ENCODE measurements at places on chromosomes 2 and 18.

- peak; percentile 44 for DNase-seq
These were observed 908.3 kb upstream of the TMEFF2 start for GRCh38 chr2:193103064-193103463.

DNA sequence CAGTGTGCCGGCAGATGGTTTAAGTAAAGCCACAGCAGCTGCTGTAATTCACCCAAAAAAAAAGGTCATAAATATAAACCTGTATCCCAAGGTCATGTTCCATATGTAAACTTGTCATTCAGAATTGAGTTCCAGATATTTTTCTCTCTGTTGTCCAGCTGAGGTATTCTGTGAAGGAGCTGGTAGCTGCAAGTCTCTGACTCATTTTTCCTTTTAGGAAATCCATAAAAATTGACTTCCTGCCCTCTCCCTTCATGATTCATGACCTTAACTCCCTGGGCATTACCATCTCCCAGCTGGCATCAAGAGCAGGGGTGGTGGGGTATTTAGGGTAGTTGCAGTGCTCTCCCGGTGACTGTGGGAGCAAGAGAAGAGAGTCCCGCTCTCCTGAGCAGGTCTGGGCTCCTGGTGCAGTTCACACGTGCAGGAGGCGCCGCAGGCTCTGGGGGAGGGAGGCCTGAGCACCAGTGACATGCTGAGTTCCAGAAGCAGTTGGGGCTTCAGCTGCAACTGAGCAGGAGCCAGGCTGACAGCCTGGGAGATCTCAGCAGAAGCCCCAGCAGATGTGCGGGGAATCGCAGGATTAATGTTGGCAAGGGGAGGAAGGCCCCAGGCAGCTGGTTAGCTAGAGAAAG is 192.6 kb downstream of the MGAT5 start:
- no peak for DNase-seq

DNA sequence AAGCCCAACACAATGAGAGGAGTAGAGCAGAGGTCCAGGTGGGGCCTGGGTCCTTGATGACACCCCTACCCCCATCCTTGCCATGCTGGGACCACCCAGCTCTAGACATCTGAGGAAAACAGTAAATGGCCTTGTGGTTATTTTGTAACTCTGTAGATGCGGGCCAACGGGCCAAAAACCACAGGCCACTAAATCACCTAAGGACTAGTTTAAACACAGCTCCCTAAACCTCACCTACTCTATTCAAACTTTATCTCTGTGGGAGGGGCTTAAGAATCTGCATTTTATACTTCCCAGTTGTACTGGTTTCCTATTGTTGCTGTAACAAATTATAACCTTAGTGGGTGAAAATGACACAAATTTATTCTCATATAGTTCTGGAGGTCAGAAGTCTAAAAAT is 19.0 kb upstream of the SERTAD2 start:
- no peak for DNase-seq

DNA sequence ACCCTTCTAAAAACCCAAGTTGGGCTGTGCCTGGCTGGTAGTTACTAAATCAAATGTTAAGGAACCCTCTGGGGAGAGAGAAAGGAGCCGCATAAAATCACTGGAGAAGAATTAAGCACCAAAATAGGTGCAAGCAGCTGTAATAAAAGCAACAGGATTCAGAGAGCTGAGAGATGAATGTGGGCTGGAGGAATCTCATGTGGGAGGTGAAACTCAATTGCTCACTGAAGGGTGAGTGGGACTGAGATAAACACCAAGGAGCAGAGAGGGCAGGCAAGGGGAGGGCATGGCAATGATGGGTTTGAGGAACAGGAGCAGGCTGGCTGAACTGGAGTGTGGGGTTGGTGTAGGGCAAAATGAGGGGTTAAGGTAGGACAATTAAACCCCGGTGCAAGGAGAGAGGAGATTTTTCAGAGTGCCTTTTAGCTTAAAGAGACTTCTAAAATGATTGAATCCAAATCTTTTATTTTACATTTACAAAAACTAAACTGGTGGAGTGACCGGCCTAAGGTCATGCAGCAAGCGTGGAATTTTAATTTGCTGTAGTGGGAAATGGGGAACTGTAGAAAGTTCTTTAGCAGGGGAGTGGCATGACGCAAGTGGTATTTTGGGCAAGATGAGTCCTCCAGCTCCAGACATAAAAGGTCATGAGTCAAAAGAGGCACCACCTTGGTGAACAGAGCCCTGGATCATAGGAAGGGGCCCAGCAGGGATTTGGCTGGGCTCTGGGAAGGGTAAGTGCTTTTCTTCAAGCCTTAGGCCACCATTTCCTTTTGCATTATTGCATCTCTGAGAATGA is 10.5 kb downstream of the PLB1 start:
- peak; percentile 72 for DNase-seq

- DNase-seq = no peak
These were observed 222.8 kb downstream of the NAPG start for GRCh38 chr18:10748641-10749040.

- DNase-seq = peak; percentile 24
These were observed 1.4 kb downstream of the RAB11FIP5 start for GRCh38 chr2:73111073-73112025.

DNA sequence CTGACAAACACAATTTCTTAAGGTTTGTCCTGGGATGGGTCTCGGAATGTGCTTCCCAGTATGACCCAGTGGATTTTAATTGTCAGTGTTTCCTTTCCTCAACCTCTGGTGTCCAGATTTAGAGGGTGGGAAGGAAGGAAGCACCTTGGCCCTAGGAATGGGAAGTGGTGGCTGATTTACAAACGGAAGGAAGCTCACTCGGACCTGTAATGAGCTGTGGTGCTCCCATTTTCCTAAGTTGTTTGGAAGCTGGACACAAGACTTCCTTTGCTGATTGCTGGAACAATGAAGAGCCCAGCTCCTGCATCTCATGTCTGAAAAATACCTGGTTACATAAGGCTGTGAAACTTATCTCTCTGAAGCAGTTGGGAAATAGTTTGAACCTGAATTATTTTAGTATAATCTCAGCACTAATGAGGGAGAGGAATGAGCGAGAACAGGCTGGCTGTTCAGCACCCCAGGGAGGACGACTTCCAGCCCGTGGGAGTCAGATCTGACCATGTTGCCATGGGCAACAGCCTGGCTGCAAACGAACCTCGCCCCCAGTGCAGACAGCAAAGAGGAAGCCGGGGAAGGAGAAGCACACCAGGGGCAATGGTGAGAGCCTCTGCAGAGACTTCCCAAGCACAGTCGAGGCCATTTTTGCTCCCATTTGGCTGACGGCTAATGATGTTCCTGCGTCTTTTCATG is 74.4 kb upstream of the ASB18 start:
- peak; percentile 48 for DNase-seq

DNA sequence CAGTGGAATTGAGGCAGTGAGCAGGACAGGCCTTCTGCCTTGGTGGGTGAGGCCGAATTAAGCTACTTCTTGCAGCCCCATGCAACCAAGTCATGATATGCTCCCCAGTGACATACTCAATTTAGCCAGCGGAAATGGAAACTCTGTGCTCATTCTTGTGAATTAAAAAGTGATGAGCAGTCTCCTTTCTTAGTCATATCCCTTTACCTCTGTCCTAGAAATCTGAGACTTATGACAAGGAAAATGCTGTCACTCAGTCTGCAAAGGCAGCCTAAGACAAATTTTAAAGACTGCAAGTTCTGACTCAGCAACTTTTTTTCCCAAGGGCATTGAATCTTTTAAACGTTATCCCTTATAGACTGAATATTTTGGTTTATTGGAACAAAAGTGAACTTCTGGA is 218.2 kb downstream of the SH3BP4 start:
- no peak for DNase-seq

GRCh38 chr2:39099870-39100728 is 20.8 kb downstream of the SOS1 start:
- peak; percentile 32 for DNase-seq

GRCh38 chr2:2896011-2896410 is 481.6 kb downstream of the EIPR1 start:
- no peak for DNase-seq

DNA sequence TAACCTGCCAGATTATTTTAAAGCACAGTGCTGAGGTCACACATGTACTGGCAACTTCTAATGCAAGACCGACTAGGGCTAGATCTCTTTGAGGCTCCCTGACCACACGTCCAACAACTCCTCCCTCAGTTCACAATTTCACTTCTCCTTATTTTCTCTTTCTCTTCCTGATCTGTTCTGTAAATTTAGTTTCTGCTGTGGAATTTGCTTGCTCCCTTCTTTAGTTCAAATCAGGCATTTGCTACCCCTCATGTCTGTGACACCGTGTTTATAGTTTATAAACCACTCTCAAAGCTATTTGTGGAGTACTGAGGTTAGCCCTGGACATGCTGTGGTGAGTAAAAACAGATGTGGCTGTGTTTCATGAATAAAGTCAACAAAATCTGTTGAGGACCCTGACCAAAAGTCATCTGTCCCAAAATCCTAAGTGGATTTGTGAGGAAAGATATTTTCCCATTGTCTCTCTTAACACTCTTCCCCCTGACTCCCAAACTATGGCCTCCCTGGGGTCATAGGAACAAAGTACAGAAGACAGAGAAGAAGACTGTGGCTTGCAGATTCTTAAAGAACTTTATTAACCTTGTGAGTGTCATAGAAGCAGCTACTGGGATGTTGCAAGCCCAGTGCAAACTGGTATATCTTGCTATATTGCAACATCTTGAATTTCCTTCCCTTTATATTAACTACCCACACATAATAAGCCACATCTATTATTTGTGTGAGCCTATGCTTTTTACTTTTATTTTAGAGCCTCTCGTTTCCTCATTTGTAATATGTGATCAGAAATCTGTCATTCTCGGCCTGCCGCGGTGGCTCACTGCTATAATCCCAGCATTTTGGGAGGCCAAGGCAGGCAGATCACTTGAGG is 3.5 kb upstream of the NAGK start:
- peak; percentile 90 for DNase-seq

DNA sequence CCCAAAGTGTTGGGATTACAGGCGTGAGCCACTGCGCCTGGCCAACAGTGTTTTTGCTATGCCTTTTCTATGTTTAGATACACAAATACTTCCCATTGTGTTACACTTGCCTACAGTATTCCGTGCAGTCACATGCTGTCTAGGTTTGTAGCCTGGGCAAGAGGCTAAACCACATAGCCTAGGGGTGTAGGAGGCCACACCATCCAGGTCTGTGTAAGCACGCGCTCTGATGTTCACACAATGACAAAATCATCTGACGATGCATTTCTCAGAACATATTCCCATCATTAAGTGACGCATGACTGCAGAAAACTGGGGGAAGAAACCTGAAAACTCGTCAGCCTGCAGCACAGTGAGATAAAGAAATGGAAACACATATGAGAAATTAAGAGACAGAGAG is 46.1 kb upstream of the TWIST2 start:
- DNase-seq = no peak

DNA sequence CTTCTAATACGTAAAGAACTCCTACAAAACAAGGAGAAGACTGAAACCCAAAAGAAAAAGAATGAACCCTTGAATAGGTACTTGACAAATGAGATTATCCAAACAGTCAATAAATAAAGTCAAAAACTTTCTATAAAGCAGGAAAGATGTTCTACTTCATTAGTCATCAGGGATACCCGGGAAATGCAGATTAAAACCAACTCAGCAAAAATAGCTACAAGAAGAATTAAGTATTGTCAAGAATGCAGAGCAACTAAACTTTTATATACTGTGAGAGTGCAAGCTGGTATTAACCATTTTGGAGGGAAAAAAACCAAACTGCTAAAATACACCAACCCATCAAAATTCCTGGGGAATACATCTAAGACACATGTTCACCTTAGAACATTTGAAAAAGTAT is 10.4 kb downstream of the TXNL1 start:
- DNase-seq = no peak

DNA sequence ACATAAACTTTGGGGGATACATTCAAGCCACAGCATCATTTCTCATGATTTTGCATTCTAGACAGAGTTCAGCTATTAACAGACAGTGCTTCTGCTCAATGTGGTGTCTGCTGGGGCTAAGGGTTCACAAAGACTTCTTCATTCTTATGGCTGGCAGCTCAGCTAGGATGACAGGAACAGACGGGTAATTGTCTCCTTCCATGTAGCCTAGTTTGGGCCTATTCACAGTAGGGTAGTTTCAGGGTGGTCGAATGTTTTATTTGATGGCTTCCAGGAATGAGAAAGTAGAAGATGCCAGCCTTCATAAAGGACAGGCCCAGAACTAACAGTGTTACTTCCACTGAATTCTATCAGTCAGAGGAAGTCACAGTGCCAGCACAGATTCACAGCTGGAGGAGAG is 26.0 kb upstream of the BCL2L11 start:
- no peak for DNase-seq

GRCh38 chr2:101518578-101519492 is 43.9 kb upstream of the RFX8 start:
- no peak for DNase-seq

- no peak for DNase-seq
These were observed 254.4 kb downstream of the ERBB4 start for GRCh38 chr2:212284166-212284565.

- no peak for DNase-seq
These were observed 74.2 kb downstream of the CDK15 start for GRCh38 chr2:201880579-201880978.

GRCh38 chr18:67453901-67454300 is 62.6 kb downstream of the DSEL start:
- no peak for DNase-seq

DNA sequence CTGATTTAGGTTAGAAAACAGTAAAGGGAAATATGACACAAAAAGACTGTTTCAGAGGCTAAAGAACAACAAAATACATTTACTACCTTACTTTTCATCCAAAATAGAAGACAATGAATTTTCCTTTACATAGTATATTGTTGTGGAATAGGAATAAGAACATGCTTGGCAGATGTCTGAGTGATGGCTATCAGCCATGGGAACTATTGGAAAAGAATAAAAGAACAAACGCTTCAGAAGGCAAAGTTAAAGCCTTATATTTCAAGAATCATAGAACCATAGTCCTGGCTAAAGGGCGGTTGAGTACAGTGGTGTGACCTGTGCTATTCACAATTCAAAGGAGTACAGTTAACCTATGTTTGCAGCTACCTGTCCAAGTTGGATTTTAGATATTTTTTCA is 73.9 kb upstream of the NRXN1 start:
- no peak for DNase-seq

DNA sequence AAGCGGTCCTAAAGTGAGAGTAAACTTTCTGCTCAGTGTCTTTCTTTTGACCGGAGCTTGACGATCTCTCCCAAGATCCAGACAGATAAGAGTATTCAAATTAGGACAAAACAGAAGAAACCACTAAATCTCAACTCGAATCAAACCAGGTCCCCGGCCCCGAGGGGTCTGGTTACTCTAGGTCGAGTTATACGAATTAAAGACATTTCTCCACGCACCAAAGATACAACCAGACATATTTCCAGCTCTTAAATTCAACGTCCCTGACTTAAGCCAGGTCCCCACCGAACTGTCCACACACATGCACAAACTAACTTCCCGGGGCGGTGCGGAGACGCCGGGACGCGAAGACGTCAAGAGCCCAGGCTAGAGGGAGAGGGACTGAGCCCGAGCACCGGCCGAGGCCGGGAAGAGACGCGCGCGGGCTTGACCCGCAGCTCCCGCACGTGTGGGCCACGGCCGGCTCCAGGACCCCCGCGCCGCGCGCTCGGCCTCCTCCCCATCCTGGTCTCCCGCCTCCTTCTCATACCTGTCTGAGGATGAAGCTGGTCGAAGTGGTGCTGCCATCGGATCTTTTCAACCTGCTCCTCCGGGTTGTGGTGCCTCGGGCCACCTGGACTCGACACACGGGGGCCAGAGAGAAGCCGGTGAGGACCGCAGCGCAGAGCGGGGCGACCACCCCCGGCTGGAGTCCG is 896 bp downstream of the CACNB4 start:
- DNase-seq = no peak

GRCh38 chr18:77114415-77115191 is 18.0 kb downstream of the MBP start:
- DNase-seq = peak; percentile 98
